ENCODE measurements at places on chromosomes 11 and 22. TPM values are rescaled to one million over a fixed set of nuclear protein-coding genes. Genes with fewer than 3 reads are reported as not detected.

BANF1 gene
- total RNA-seq, result 120 TPM

OR4A16 gene
- total RNA-seq, result not detected

ACR gene
- not detected for total RNA-seq

IGF2 gene
- 30.0 TPM for total RNA-seq

MGAT3 gene
- 0.85 TPM for total RNA-seq

MS4A2 gene
- total RNA-seq, result not detected

OR56A1 gene
- total RNA-seq, result not detected

KCNJ4 gene
- not detected for total RNA-seq

ARHGAP20 gene
- not detected for total RNA-seq

CCDC117 gene
- 10.1 TPM for total RNA-seq

MAFF gene
- total RNA-seq, result 19.5 TPM

IGLL1 gene
- not detected for total RNA-seq

KCNJ5 gene
- 0.85 TPM for total RNA-seq

OR5B21 gene
- not detected for total RNA-seq

SCO2 gene
- not detected for total RNA-seq

SCGB1D2 gene
- total RNA-seq, result not detected

LARGE2 gene
- total RNA-seq, result 25.0 TPM

GALNT18 gene
- total RNA-seq, result 40.8 TPM

CD3D gene
- not detected for total RNA-seq

KRTAP5-9 gene
- not detected for total RNA-seq

SAA4 gene
- total RNA-seq, result 0.42 TPM

B3GAT3 gene
- 30.2 TPM for total RNA-seq

HMOX1 gene
- 1.4 TPM for total RNA-seq

CAPN5 gene
- total RNA-seq, result 6.7 TPM

MMP11 gene
- total RNA-seq, result 1.3 TPM

MMP8 gene
- not detected for total RNA-seq

BTBD18 gene
- not detected for total RNA-seq

P2RX3 gene
- not detected for total RNA-seq

RAC2 gene
- total RNA-seq, result 90.1 TPM

MMP1 gene
- total RNA-seq, result 3.5 TPM

UCP3 gene
- not detected for total RNA-seq

RAG2 gene
- total RNA-seq, result not detected

OLFML1 gene
- total RNA-seq, result not detected
